ENCODE measurements at places on chromosomes 5 and 9.

DNA sequence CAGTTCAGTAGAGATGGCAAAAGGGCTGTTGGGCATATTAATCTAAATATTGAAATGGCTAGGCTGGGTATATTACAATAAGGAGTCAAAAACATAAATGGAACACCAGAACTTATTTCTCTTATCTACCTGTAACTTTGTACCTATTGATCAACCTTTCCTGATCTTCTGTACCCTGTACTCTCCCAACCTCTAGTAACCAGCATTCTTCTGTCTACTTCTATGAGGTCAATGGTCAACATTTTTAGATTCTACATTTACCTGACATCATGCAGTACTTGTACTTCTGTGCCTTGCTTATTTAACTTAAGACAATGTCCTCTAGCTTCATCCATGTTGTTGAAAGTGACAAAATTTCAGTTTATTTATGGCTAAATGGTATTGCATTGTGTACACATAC lies 467.3 kb downstream of the TAF11L14 start:
- no peak for DNase-seq

DNA sequence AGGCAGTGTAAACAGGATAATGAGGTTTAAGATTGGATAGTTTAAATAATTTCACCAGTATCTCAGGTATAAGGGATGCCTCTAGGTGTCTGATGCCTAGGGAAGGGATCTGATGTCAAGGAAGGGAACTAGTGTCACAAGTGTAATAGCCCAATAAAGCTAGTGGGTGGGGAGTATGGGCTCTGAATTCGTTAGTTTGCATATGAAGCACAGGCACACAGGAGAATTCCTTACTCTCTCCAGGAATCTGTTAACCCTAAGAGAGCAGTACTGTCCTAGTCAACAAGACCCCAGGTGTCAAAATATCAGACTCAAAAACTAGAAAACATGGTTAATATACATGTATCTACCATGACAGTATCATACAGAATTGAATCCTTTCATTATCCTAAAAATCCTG lies 352.5 kb upstream of the CYLC2 start:
- DNase-seq = no peak

- DNase-seq = peak; percentile 42
Observed at GRCh38 chr9:106893088-106893487, 30.1 kb downstream of the ZNF462 start.

- no peak for DNase-seq
Observed at GRCh38 chr5:174259696-174260420, 214.4 kb downstream of the NSG2 start.

- no peak for DNase-seq
Observed at GRCh38 chr9:121837113-121837961, 185.9 kb downstream of the DAB2IP start.
